ENCODE measurements at places on chromosomes 6 and 20. TPM values are rescaled to one million over a fixed set of nuclear protein-coding genes. Genes with fewer than 3 reads are reported as not detected.
A peak's percentile ranks its signal among the peaks of the same experiment; 100 is the strongest.

The SUMO4 gene
- total RNA-seq = 0.26 TPM

- H3K36me3 ChIP-seq = no peaks in the 10 kb centered on the region
- H3K4me3 ChIP-seq = no peak within 1 kb of the TSS
- H3K27ac ChIP-seq = no peak within 1 kb of the TSS
- no peak for DNase-seq
- H3K4me1 ChIP-seq = no peaks in the 10 kb centered on the region
Observed at GRCh38 chr6:132713352-132714134, at the start of gene VNN1. Gene VNN1 (minus strand): TSS chr6:132714055. CDS start chr6:132714035, 20 bp downstream.

- H3K4me1 ChIP-seq = peaks cover 41% of the 10 kb centered on the region
- no peak overlapping the region for H3K27ac ChIP-seq
- DNase-seq = no peak
Observed at GRCh38 chr6:108711826-108712225, 136.4 kb upstream of the ARMC2 start.

GRCh38 chr6:121678245-121678644 is 242.8 kb downstream of the GJA1 start:
- no peaks in the 10 kb centered on the region for H3K36me3 ChIP-seq
- no peak overlapping the region for H3K4me3 ChIP-seq
- no peaks in the 10 kb centered on the region for H3K27me3 ChIP-seq
- H3K27ac ChIP-seq = no peak overlapping the region

DNA sequence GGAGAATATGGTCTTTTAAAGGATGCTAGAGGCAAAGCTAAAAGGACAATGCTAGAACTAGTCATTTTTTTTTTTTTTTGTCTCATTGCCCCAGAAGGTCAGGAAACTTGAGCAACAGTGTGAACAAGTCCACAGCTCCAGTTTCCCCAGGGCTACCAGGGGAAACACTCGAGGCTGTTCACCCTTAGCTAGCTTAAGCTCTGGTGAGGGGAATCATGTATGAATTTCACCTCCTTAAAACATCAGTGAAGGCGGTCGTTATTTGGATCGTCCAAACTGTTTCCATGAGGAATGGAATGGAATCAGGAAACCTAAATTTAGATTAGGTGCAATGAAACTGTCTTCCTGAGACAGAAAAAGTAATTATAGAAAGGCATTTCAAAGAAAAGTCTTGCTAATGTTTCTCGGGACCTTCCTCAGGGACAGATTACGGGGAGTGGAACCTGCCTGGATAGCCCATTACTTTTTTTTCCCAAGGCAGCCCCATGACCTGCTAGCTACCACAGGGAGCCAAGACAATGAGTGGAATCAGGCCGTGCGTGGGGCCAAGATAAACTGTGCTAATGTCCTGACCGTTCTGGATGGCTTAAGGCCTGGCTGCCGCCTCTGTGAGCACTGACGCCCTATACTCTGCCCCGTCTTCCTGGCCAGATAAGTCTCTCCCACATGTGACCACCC is 164.8 kb upstream of the SGK1 start:
- peaks cover 26% of the 10 kb centered on the region for H3K4me1 ChIP-seq
- H3K27me3 ChIP-seq = no peaks in the 10 kb centered on the region
- no peak overlapping the region for H3K4me3 ChIP-seq
- no peaks in the 10 kb centered on the region for H3K36me3 ChIP-seq
- H3K27ac ChIP-seq = peak overlapping the region; percentile 61
- DNase-seq = peak; percentile 71

DNA sequence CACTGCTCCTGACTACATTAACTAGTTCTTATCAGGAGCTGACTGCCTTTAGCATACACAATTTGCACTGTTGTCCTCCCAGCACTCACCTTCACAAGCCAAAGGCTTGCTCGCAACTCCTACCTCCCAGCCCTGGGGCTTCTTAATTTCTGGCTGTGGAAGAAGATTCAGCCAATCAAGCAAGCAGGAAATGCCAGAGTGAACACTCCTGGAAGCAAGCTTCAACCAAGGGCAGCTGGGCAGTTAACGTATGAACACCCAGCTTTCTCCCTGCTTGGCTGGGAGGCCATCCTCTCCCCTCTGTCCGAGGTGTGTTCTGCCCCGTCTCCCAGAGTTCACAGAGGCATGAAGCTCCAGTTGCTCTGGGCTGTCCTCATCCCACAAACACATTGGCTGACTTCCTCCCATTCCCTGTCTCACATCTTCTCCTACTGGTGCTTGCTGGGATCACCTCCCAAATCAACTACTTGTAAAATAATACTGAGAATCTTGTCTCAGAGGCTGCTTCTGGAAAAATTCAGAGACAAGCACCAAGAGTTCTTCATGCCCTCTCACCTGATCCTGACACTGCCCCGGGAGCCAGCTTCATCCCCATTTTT is 15.3 kb upstream of the SRSF6 start:
- H3K4me3 ChIP-seq = no peak overlapping the region
- H3K27me3 ChIP-seq = peaks cover 39% of the 10 kb centered on the region
- no peak overlapping the region for H3K27ac ChIP-seq
- no peaks in the 10 kb centered on the region for H3K36me3 ChIP-seq

DNA sequence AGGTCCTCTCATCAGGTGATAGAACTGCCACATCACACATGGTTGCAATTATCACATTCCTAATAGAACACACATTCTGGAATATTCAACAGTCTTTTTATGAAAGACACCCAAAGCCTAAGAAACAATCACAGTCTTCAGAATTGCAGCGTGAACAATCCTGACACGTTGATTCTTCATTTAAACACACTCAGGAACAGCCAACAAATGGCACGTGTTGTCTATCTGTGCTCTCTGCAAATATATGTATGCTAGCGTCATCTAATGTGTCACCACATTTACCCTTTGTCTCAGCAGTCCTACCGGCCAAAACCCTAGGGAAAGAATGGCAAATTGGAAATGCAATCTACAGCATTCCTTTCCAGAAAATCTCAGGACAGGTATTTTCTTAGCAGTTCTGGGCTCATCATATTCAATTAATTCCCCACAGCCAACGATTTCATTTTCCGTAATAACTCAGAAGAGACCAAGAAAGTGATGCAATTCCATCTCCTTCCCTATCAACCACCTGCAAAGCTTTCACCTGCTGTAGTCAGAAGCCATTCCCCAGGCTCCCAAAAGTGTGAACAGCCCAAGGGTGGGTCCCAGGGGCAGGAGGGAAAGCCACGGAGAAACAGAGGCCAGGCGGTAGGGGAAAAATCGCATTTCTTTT is 280.3 kb upstream of the JARID2 start:
- H3K27me3 ChIP-seq = no peaks in the 10 kb centered on the region
- no peak overlapping the region for H3K27ac ChIP-seq
- no peak for DNase-seq
